ENCODE measurements at places on chromosomes 11 and 22. TPM values are rescaled to one million over a fixed set of nuclear protein-coding genes. Genes with fewer than 3 reads are reported as not detected.

Gene UPK3A
- not detected for total RNA-seq

Gene GAL3ST1
- total RNA-seq, result 1.8 TPM

Gene XKR3
- 0.15 TPM for total RNA-seq

Gene CDC45
- total RNA-seq, result 6.5 TPM

Gene GAB4
- total RNA-seq, result not detected

Gene MYOD1
- not detected for total RNA-seq

Gene POU2AF2
- not detected for total RNA-seq

Gene SMIM38
- 0.09 TPM for total RNA-seq

Gene SYT7
- 6.4 TPM for total RNA-seq

Gene HORMAD2
- total RNA-seq, result not detected

Gene MISFA
- 4.6 TPM for total RNA-seq

Gene CRKL
- 56.7 TPM for total RNA-seq

Gene CYP2D6
- total RNA-seq, result 0.96 TPM

Gene CD3D
- total RNA-seq, result 3.3 TPM

Gene THY1
- total RNA-seq, result 46.6 TPM

Gene MFRP
- total RNA-seq, result not detected

Gene PNPLA5
- not detected for total RNA-seq

Gene HBB
- 247 TPM for total RNA-seq

Gene C11orf16
- not detected for total RNA-seq

Gene TBX10
- total RNA-seq, result not detected

Gene UBQLN3
- total RNA-seq, result 0.37 TPM

Gene FAM111B
- 15.0 TPM for total RNA-seq

Gene OR4P4
- total RNA-seq, result not detected

Gene SEZ6L
- total RNA-seq, result 0.08 TPM

Gene SAA1
- 194 TPM for total RNA-seq

Gene P2RX6
- total RNA-seq, result 0.20 TPM

Gene SLC6A5
- not detected for total RNA-seq

Gene CYTH4
- total RNA-seq, result 16.2 TPM

Gene ZNF280B
- total RNA-seq, result 0.65 TPM

Gene SERPIND1
- 0.50 TPM for total RNA-seq

Gene ARHGAP8
- 18.3 TPM for total RNA-seq

Gene MUC5AC
- total RNA-seq, result 0.37 TPM

Gene OR5L2
- total RNA-seq, result not detected

Gene C22orf15
- total RNA-seq, result 3.1 TPM

Gene SLC22A6
- not detected for total RNA-seq

Gene PLEKHB1
- total RNA-seq, result 32.2 TPM

Gene ANO5
- 2.8 TPM for total RNA-seq

All from left lung (tissue), 14 donors.